Kidney (tissue), 22 donors: ENCODE measurements at places on chromosomes 16 and 17. TPM values are rescaled to one million over a fixed set of nuclear protein-coding genes. Genes with fewer than 3 reads are reported as not detected.

DNA sequence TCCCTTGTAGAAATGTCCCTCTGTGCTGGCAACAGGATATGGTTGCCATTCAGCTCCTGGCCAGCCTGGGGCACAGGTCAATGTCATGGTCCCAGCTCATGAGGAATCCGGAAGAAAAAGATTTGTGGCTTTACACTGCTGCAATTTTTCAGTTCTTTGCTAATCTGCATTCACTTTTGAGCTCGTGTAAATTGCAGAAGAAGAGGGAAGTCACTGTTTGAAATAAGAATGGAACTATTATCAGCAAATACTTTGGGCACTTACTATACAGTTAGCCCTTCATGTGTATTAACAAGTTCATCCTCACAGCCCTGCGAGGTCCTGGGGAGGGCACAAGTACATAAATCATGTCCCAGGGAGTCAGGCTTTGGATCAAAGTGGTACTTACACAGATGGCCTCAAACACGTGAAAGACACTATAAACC, 14.2 kb downstream of the SLC47A2 start:
- DNase-seq = peak; percentile 78

DNA sequence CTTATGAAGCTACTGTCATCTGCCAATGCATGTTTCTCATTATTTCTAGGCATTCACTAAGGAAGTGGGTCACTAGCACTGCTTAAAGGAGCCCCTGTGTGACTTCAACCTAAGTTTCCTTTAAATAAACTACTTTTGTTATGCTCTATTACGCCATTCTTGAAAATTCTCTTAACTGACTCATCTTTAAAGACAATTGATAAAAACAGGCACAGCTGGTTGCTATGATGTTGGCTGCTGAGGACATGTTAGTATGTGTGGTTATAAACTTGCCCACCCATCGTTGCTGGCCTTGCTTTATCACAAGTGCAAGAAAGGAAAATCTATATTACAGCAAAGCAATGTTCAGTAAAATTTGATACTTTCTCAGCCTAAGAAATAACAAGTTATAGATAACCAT, 75.8 kb upstream of the CNTNAP4 start:
- no peak for DNase-seq

GRCh38 chr17:41483991-41484826, 3.3 kb upstream of the KRT35 start:
- no peak for DNase-seq

GRCh38 chr16:85497622-85498314, 115.4 kb upstream of the GSE1 start:
- no peak for DNase-seq

The MPO gene
- polyA plus RNA-seq = not detected

DNA sequence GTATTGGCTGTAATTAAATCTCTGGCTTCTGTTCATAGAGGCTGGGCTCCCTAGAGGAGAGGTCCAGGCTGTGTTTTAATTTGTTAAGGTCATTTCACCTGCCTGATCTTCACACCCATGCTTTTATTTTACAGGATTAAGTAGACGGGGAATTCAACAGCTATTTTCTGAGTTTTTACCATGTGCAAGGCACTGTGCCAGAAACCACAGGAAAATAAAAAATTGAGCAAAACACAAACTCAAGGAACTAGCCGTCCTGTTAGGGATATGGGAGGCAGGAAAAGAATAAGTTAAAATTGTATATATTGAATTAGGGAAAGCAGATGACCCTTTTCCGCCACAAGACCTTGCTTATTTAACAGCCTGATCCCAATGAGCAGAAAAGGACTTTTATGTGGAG, 29.1 kb downstream of the HS3ST3A1 start:
- DNase-seq = no peak

The SLC46A1 gene
- polyA plus RNA-seq = 9.7 TPM

DNA sequence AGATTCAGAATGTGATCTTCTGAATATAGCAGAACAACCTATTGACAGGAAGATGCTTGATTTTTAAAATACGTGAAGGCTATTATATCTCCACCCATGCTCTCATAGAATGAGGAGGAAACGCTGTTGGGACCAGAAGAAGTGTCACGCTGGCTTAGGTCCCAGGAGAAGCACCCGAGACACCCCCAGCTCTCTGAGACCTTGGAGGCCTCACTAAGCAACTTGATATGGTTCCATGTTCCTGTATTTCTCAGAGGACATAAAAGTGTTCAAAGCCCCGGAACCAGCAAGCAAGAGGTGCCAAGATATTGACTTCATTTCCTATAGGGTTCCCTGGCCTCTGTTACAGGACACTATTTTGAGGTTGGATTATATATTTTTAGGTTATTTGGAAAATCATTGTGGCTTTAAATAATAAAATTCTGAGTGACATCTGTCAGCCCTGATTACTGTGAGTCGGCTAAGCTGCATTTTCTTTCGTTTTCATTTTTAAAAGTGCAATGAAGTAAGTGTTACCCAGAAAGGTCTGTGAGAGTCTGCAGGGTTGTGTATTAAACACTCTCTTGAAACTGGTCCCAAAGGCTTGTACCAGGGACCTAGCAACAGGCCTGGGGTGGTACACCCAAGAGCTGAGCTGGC, 400.0 kb downstream of the SOX9 start:
- no peak for DNase-seq

DNA sequence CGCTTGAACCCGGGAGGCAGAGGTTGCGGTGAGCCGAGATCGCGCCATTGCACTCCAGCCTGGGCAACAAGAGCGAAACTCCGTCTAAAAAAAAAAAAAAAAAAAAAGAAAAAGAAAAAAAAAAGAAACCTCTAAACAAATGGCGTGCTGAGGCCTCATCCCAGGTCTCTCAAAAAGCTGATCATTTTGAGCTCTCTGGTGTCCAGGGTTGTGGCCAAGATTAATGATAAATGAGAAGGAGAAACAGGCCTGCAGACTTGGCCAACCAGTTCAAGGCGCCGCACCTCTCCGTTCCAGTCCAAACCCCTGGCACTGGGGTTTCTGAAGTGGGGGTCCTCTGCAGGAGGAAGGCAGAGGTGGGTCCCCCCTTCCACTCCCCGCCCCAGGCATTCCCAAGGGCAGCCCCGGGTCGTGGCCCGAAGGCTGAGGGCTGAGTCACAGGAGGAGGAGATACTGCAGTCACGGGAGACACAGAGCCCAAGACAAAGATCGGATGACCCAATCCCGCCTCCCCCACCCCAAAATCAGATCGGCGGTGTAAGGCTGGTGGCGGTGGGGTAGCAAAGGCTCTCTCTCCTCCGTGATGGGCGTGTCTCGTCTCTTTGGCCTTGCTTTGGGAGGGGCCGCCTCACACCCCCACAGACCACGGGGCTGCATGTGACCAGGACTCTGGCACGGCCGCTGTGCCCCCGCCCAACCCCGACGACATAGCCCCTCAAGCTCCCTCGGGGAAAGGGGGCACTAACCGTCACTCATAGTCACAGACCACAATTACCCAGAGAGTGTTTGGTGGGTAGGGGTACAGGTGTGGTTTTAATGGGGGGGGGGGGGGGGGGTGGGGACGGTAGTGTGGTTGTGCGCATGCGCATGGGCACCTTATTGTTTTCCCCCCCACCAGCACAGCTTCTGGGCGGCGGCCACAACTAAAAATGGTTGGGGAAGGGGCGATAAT, 1.1 kb downstream of the VAT1 start:
- DNase-seq = peak; percentile 54

DNA sequence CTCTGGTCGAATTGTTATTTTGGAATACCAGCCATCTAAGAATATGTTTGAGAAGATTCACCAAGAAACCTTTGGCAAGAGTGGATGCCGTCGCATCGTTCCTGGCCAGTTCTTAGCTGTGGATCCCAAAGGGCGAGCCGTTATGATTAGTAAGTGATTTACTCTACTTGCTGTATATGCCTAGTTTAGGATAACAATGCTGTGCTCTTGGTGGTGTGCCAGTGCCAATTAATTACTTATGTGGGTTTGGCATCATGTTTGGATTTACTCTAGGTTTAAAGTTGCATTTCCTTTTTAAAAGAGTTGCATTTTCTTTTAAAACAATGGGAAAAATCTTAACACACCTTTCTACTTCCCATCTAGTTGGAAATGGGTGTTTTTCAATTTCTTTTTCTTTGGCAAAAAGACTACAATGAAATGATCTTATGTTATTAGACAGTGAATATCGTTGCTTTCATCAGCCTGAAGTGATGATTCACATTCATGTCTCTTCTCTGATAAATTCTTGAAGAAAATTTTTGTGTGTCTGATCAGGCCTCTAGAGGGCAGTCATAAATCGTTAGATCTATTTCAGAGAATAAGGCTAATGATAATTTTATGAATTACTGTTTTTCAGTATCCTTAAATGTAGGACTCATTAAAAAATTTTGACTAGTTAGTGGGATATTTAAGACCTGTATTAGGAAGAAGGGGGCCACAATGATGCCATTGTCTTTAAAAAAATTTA, 5.6 kb downstream of the SF3B3 start:
- peak; percentile 9 for DNase-seq

DNA sequence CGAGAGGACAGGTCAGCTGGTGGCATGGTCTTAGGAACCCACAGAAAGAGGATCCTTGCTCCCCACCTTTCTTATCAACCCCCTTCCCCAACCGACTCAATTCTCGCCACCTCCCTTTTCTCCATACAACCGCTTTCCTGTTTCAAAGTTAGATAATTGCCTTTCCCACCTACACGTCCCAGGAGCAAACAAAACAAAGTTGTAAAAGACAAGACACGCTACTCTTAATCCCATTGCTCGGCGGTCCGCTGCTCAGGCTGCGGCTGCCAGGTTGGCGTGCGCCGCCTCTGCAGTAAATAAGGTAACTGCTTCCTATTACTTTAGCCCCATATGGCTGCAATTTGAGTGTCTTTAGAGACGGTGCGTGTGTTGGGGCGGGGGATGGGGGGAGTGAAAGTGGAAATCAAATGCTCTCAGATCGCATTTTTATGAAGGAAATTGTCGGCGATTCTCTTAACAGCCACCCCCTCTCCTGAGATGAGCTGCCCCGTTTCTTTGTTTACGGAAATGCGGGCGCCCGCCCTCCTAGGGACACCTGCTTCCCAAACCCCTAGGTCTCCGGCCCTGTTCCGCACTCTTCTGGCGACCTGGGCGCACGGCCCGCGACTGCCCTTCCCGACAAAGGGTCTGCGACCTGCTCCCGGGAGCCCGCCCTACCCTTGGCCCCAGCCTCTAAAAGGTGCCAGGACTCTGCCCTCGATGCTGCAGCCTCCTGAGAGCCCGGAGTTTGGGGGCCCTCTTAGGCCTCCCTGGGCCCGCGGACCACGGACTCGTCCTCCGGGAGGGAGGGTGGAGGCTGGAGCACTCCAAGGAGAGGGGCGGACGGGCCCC, 3.7 kb upstream of the CBX8 start:
- DNase-seq = peak; percentile 72

- no peak for DNase-seq
Observed at GRCh38 chr16:64206862-64207261, 915.0 kb downstream of the CDH11 start.

- no peak for DNase-seq
Observed at GRCh38 chr16:55291847-55292246, 32.2 kb upstream of the IRX6 start.

The CDRT15L2 gene
- not detected for polyA plus RNA-seq

GRCh38 chr17:35560703-35561102, at the start of gene SLFN14:
TSS of gene SLFN14 (minus strand) at chr17:35560819. CDS start at chr17:35558062, 2,757 bp downstream.
- DNase-seq = no peak

DNA sequence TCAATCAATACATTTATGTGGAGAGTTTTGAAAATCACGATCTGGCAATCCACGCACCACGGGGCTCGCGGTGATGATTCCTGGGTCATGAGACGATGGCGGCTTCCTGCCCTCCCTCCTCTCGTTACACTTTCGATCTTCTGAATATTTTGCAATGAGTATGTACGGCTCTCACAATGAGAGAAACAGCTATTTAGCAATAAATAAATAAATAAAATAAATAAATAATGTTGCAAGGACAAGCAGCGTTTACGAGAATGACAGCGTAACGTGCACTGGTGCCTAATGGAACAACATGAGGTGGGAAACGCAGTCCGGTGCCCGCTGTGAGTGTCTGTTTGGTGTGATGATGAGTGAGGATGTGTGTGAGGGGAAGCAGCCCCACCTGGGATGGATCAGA, 46.7 kb upstream of the JPH3 start:
- no peak for DNase-seq

DNA sequence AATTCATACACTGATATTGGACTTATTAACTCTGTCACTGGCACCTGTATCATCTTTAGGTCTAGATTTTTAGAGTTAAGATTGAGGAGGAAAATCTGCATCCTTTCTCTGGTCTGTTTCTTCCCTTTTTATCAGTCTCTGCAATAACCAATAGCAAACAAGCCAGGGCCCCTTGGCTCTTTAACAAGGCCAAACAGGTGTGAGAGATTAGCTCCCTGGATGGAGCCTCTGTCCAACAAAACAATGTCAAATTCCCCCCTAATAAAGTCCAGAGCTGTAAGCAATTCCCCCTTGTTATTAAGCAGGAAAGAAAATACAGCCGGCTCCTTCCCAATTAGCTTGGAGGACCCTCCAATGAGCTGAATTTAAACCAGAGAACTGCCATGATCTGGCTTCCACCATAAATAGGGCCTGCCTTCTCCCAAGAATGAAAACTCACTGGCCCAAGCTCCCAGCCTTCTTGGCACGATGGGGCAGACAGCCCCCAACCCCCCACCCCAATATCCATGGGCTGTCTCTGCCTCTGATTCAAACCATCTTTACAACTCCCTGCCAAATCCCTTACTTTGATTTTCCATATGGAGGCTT, 56.1 kb upstream of the SOX9 start:
- no peak for DNase-seq

DNA sequence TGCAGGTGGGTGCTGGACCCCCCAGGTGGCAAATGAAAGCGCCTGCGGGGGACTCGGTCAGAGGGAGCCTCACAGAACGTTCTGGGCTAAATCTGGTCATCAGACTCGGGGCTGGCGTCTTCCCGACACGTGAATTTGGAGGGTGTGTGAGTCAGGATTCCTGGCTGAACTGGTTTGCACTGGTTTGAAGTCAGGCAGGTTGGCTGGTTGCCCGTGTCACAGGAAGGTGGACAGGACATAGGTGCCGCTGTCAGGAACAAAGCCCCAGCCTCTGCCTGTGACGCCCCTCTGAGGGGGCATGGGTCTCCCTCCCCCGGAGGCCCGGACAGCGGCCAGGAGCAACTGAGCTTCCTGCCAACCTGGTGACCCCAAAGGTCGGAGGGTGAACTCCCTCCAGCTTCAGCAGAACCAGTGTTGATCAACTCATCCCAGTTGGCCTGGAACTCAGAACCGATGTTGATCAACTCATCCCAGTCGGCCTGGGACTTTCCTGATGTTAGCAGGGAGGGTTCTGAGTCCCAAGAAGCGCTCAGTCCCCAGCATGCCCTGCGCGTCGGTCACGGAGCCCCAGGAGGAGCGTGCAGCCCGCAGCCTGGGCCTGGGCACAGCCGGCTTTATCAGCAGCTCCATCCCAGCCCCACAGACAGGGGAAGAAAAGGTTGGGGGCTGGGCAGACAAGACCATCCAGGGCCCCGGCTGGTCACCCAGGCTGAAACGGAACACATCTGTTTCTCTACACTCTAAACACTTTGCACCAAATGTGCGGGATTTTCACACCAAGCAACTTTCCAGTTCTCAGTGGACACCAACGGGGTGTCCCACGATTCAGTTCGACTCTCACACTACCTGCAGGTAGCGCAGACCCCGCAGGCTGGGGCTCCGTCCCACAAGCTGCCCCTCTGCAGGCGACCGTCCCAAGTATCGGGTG, 14.4 kb upstream of the METRNL start:
- DNase-seq = no peak

The MYO15A gene
- polyA plus RNA-seq = 0.80 TPM
